NCI-H345 (cell line): ENCODE measurements at places on chromosomes 2 and 18.

- DNase-seq = no peak
Measured at GRCh38 chr18:74541703-74542555, 7.6 kb downstream of the CNDP1 start.

- DNase-seq = no peak
Measured at GRCh38 chr18:3742541-3742940, 292.6 kb downstream of the TGIF1 start.

- DNase-seq = no peak
Measured at GRCh38 chr18:66066191-66066590, 315.4 kb downstream of the CDH7 start.

- peak; percentile 8 for DNase-seq
Measured at GRCh38 chr2:27655155-27655951, 8.1 kb downstream of the SUPT7L start.

DNA sequence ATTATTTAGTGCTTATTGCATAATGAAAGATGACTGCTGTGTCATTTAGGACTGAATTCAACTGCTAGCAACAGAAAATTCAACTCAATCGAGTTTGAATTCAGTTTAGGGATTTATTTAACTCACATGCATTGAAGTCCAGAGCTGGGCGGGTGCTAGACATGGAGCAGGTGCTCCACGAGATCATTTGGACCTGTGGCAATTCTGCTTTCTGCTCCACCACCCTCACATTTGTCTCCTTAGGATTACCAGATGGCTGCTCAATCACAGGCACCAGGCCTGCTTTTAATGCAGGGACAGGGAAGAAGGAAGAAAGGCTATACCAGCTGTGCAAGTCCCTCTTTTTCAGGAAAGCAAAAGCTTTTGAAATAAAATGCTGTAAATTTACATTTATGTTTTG is 572.9 kb upstream of the SLC8A1 start:
- DNase-seq = no peak

DNA sequence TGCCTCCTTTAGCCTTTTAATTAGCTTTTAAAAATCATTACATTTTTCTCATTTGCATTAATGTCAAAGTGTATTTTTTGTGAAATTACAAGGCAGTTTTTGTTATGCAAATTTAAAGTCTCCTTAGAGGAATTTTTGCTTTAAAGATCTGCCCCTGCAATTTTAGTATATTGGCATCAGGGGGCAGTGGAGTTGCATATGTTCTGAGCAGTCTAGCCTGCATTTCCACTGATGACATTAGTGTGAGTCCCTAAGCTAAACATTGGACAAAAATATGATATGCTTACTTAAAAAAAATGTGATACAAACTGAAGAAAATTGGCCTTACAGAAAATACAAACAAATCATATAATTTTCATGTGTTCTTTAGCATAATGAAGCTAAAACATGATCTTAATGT is 426.5 kb downstream of the SLC4A3 start:
- no peak for DNase-seq

DNA sequence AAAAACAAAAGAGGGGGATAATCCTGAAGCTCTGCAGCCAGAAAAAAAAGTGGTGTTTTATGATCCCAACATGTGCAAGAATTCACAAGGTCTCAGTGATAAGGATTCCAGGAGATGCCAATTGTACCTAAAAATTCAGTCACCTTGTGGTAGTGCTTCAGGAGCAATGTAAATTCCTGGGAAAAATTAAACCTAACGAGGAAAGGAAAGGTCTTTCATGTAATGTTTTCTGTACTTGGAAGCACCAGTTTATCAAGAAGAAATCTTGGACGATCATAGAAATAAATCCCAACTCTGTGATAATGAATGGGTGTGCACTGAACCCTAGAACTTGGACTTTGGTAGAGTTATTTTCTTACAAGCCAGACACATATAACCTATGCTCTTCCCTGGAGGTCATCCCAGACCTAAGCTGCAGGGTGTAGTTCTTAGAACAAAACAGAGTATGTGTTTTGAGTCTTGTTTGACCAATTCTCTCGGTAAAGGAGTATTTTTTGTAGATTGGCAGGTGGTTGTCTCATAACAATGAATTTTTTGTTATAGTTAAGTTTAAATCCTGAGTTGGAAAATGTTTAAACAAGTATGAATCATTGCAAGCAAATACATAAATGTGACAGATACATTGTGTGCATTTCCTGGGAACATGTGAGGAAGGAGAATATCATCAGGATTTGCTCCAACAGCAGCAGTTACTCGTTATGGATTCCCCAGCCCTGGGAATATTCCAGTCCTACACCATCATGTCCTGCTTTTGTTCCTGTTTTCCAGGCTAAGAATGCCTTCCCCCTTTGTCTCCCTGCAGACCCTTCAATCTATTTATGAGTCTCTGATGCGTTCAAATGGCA is 224.6 kb downstream of the NAPG start:
- no peak for DNase-seq

GRCh38 chr2:168797286-168797655 is 5.2 kb upstream of the NOSTRIN start:
- DNase-seq = no peak

DNA sequence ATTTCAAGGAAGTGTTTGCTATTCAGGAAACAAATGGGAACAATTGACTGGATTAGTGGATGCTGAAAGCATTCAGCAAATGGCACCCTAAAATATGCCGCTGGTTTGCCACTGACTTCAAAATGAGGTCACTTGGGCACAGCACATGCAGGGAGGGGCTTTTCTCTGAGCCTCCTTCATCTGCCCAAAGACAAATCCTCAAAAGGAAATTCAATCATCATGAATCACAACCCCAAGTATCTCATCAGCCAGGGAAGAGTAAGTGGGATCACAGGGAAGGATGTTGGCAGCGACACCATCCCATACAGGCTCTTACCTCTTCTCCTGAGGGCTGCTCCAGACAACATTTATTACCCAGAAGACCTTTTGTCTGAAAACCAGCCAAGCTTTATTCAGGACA is 14.4 kb upstream of the SP140L start:
- DNase-seq = no peak

GRCh38 chr2:230793572-230794359 is 71.0 kb upstream of the ITM2C start:
- DNase-seq = no peak

DNA sequence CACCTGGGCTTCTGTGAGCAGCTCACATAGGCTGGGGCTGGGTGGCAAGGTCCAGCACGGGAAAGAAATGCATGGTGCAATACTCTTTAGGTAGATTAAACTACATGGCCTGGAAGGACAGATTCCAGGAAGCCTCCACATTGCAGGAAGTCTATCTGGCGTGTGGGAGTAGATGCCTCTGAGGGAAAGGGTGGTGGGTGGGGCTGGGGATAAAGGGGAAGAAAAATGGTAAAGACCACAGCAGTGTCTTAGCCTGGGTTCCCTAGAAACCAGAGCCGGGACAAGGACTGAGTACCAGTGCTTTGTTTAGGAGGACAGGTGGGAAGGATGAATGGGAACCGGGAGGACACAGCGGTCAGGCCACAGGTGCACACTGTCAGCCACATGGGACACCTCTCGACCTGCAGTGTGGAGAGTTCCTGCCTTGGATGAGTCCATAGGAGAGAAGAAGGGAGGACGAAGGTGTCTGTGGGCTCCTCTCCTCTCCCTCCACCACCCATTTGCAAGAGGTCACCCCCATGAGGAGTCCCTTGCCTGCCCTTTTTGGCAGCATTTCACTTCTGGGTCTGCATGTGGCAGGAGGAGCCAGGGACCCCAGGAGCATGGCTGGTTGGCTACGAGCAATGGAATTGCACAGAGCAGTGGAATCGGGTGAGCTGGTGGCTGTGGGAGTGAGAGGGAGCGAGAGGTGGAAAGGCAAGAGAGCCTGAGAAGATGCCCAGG is 91.5 kb upstream of the HS6ST1 start:
- no peak for DNase-seq

- no peak for DNase-seq
Measured at GRCh38 chr2:195495966-195496365, 161.1 kb upstream of the SLC39A10 start.

DNA sequence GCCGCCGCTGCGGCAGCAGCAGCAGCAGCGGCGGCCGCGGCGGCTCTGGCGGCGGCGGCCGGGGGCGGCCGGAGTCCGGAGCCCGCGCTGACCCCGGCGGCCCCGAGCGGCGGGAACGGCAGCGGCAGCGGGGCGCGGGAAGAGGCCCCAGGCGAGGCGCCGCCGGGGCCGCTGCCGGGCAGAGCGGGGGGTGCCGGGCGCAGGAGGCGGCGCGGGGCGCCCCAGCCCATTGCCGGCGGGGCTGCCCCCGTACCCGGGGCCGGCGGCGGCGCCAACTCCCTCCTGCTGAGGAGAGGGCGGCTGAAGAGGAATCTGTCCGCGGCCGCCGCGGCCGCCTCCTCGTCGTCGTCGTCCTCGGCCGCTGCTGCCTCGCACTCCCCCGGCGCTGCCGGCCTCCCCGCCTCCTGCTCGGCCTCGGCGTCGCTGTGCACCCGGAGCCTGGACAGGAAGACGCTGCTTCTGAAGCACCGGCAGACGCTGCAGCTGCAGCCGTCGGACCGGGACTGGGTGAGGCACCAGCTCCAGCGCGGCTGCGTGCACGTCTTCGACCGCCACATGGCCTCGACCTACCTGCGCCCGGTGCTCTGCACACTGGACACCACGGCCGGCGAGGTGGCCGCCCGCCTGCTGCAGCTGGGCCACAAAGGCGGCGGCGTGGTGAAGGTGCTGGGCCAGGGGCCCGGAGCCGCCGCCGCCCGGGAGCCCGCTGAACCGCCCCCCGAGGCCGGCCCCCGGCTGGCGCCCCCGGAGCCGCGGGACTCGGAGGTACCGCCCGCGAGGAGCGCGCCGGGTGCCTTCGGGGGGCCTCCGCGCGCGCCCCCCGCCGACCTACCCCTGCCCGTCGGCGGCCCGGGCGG is 646 bp downstream of the PHLPP1 start:
- peak; percentile 46 for DNase-seq

DNA sequence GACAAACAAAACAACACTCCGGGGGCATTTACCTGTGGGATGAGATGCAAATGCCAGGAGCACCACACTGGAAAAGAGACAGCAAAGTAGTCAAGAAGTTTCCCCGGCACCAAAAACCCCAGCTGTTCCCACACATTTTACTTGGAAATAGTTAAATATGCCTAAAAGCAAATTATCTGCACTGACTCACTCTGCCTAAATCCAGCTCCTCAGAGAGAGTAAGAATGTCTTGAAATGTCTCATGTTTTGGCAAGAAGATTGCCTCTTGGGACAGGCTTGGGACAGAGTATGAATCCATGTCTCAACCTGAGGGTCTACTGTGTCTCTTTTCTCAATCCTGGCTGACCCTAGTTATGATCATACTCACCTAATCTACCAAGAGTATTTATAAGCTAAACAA is 87.5 kb upstream of the RIOK3 start:
- DNase-seq = no peak

GRCh38 chr2:111671426-111672150 is 212.4 kb downstream of the ANAPC1 start:
- DNase-seq = no peak

DNA sequence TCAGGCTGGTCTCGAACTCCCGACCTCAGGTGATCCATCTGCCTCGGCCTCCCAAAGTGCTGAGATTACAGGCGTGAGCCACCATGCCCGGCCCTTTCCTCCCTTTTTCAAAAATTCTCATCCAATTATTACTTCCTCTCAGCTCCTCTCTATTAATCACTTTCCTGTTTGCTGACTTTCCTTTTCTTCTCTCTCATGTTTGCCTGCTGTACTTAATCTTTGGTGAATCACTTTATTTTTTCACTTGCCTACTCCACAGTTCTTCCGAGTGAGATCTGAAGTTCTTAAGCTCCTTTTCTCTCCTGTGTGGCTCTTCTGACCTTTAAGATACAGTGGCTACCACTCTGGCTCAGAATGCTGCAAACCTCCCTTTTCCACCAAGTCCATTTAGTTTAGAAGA is 126.3 kb upstream of the SERTAD2 start:
- no peak for DNase-seq

DNA sequence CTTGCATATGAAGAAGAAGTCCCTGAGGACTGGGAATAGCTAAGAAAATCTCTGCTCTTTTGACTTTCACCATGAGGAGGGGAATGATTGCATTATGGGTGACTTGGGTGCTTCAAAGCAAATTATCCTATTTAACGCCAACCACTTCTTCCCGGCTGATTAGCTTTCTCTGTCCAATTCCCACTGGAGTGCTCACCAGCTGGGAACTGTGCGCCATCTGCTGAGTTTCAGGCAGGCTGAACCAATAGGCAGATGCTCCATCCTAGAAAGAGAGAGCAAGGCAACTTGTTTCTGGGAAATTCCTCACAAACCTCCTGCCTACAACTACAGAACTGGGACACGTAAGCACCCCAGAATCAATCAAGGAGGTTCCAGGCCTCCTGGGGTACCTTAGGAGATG is 49.4 kb downstream of the POLE4 start:
- DNase-seq = peak; percentile 89

- no peak for DNase-seq
Measured at GRCh38 chr2:101545950-101546349, 71.0 kb upstream of the RFX8 start.

DNA sequence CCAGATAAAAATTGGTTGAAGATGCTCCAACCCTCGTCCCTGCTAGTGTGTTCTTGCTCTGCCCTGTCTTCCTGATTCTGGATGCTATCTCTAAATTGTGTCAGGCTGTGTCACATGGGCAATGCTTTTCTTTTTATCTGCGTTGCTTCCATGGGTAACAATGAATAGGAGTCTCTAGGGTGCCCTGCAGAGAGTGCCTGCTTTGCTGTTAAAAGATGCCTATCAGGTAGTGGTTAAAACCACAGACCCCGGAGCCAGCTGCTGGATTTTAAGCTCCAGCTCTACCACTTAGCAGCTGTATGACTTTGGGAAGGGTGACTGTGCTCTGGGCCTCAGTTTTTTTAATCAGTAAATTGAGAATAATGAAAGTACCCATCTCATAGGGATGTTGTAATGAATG is 340.3 kb downstream of the PLCL1 start:
- peak; percentile 54 for DNase-seq

DNA sequence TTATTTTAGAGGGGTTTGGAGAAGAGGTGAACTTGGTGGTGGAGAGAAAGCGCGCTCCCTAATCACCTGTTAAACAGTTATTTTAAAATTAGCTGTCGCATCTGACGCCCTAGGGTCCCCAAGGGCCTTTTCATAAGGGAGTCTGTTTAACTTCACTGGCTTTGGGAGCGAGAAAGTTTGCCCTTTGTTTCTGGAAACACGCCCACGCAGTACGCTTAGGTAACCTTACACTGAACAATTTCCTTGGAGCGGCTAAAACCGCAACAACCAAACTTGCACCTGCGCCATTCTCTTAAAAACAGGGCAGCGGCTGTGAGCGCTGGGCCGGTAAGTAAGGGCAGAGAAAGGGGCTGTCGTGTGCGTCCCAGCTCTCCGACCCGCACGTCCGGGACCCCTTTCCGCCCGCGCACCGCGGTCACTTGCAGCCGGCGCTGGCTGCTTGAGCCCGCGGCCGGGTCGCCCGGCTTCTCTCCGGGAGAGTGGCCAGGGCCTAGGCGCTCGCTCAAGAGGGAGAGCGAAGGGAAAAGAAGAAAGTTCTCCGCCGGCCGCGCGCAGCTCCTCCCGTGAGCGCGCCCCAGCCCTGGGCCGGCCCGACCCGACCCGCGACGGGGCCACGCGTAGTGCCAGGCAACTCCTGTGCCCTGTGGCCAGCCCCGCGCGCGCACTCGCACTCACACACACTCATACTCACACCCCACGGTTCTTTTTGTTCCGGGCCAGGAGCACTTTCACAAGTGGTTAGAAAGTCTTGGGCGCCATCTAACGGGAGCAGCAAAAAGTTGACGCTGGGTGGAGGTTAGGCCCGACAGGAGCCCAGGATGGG is 19.2 kb downstream of the POU3F3 start:
- DNase-seq = peak; percentile 85

- DNase-seq = no peak
Measured at GRCh38 chr2:191556463-191556862, 121.5 kb upstream of the NABP1 start.

- no peak for DNase-seq
Measured at GRCh38 chr18:35088921-35089320, 47.7 kb downstream of the MAPRE2 start.
